ENCODE measurements at places on chromosomes 1 and 21.

GRCh38 chr1:212158912-212159796, 123.6 kb downstream of the DTL start:
- no peak for DNase-seq

GRCh38 chr1:155012776-155013602, 10.4 kb downstream of the ZBTB7B start:
- DNase-seq, result no peak

DNA sequence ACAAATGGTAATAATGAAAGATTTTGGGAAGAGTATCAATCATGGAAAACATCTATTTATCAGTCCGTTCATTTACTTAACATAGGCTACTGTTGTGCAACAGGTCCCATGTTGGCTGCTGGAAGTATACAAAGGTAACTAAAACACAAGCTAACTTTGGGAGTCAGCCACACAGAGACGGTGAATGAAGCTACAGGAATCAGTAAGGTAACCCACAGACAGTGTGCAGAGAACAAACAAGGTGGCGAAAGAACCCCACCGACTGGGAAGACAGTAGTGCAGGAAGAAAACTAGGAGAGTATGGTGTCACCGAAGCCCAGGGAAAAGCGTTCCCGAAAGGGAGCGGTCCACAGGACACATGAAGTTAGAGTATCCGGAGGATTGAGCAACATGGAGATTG, 342.3 kb downstream of the SMYD3 start:
- DNase-seq, result no peak

DNA sequence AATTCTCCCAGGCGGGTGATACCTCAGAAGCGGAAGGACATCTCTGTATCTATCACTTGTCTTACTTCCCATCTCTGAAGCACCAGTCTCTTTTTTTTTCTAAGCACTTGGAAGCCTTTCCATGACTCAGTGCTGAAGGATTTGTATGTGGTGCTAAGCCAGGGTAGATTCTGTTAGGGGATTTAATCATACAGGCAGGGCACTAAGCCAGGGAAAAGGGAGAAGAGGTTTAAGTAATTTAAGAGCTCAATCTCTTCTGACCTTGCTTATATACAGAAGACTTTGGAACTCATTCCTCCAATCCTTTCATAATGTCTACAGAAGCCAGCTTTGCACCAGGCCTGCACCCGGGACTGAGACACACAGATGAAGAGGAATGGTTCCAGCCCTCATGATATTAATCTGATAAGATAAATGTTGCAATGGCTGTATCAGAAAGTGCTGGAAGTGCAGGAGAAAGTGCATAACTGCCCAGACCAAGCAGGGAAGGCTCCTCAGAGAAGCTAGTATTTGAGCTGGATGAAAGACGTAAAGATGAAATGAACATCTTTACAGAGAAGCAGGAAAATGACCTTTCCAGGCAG, 11.0 kb downstream of the FAM163A start:
- DNase-seq, result peak; percentile 76

GRCh38 chr1:117708323-117709248, 102.7 kb downstream of the TENT5C start:
- DNase-seq, result no peak

DNA sequence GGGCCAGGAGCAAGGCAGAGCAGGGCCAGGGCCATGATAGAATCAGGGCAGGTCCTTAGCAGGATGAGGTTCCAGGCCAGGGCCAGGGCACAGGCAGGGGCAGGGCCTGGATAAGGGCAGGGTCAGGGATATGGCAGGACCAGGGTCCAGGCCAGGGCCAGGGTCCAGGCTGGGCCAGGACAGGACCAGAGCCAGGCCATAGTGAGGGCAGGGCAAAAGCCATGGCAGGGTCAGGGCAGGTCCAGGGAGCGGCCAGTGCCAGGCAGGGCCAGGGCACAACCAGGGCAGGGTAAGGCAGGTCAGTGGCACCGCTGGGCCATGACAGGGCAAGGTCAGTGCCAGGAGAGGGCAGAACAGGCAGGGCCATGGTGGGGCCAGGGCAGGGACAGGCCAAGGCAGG, 152.2 kb downstream of the LIPI start:
- DNase-seq, result no peak

- DNase-seq, result no peak
Measured at GRCh38 chr1:232969799-232970198, 19.4 kb downstream of the NTPCR start.

DNA sequence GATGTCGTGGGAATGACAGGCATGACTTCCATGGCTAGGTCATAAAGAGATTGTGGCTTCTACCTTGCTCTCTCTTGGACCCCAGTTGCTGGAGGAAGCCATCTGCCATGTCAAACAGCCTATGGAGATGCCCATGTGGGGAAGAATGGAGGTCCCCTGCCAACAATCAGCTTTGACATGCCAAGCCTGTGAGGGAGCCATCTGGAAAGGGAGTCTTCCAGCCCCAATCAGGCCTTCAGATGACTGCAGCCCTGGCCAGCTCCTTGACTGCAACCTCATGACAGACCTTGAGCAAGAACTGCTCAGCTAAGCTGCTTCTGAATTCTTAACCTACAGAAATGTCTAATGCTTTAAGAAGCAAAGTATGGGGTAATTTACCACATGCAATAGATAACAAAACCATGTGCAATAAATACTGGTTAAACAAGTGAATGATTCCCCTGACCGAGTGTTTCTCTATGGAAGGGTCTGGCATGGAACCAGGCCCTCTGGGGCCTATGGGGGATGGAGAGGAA, 187.1 kb downstream of the HIVEP3 start:
- no peak for DNase-seq

- DNase-seq, result no peak
Measured at GRCh38 chr1:188314557-188315137, 1485.9 kb downstream of the PLA2G4A start.

DNA sequence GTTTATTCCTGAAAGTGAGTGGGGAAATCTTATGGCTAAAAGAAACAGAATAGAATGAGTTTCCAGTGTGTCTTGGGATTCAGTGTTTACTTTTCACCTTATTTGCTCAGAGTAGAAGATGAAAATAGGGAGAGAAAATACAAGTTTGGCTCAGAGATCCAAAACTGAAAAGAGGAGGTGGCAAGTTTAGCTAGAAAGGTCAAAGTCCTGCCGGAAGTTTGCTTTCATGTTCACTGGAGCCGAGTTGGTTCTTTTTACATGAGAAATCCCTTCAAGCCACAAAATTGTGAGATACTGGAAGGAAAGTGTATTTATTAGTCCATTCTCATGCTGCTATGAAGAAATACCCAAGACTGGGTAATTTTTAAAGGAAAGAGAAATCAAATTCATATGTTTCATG, 604.6 kb downstream of the MRPL39 start:
- no peak for DNase-seq

GRCh38 chr1:227489572-227489971, 73.8 kb upstream of the ZNF678 start:
- DNase-seq, result no peak

GRCh38 chr1:203512848-203513584, 19.1 kb downstream of the OPTC start:
- peak; percentile 89 for DNase-seq

- no peak for DNase-seq
Measured at GRCh38 chr1:25871704-25872494, 3.6 kb downstream of the PAQR7 start.

- DNase-seq, result no peak
Measured at GRCh38 chr1:202159534-202160371, 649 bp downstream of the PTPN7 start.

DNA sequence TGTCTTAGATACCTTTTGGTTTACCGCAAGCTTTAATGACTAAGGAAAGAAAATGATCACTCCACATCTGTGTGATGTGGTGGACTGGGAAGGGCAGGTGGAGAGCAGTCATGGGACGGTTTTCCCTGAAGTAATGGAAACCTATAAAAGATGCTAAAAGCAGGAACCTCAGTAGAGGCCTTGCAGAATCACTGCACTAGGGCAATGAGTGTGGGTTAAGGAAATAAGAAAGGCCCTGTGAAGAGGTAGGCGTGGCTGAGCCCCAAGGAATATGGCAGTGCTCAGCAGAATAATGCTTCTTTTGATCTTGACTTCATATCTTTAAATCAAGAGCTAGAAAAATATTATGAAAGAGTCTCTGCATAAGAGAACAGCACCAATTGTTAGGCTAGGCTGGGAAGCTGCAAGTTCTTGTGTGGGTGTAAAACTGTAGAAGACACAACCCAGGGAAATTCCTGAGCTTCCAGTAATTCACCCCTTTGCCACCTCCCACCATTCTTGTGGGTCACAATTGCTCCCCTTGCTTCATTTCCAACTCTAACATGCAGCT, 49.9 kb downstream of the CLCA4 start:
- DNase-seq, result no peak

GRCh38 chr1:111463029-111463683, 10.6 kb upstream of the C1orf162 start:
- DNase-seq, result no peak

- DNase-seq, result no peak
Measured at GRCh38 chr1:223364685-223365382, 858 bp upstream of the SUSD4 start.

DNA sequence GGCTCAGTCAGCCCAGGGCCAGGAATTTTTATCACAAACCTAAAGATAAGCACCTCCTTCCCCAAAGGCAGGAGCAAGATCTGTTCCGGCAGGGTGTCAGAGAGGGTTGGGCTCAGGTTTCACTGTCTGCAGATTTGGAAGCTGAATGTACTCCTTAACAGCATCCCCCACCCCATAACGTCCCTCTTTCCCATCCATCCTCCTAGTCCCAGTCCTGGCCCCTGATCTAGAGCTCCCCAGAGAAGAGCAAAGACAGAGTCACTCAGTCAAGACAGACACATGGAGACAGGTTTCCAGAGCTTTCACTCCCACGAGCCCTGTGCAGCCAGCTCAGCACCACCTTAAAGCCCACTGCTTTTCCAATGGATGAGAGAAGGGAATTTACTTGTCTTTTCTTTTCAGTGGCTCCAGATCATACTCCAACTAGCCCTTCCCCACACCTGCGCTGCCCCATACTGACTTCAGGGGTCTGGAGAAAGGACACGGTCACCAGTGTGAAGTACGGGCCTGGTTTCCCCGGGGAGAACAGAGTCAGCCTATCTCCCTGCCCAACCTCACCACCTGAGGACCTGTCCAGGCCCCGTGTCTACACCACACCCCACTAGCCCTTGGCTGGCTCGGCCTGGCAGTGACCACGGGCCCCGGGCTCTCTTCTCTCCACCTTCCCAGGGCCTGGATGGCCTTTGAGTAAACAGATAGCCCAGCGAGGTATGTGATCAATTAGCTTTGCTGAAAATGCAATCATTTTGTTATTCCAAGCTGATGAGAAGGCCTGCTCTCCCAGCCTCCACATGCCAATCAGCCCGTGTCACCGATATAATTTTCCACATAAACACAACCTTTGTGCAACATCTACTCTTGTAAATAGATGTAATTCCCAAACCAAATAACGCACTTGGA, 249.1 kb downstream of the FOXD2 start:
- DNase-seq, result no peak

GRCh38 chr1:89659322-89660081, 26.6 kb downstream of the LRRC8C start:
- DNase-seq, result no peak

DNA sequence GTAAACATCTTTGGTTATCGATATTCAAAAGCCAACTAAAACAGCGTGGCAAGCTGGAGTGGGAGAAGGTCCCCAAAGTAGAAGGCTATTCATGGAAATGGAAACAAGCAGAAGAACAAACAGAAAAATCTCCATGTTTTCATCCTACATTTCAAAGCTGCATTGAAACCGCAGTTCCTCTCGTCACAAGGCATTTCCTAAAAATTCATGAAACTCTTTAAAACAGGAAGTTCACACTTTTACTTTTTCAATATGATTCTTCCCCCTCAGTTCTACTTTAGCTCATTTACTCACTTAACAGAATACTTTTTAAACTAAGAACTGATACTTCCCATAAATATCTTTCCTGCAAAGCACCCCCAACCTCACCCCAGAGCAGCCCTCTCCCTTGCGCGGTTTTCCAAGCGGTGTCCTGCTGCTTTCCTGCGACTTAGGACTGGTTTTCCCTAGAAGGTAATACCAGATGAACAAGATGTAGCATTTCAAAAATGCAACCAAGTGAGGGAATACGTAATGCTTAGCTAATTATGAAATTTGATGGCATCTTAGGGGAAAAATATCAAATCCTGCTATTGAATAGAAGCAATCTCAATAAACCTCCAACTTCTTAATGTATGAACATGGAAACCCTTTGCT, 228.3 kb upstream of the PKN2 start:
- DNase-seq, result no peak

GRCh38 chr1:20147846-20148570, 8.9 kb downstream of the PLA2G2F start:
- DNase-seq, result no peak

- DNase-seq, result no peak
Measured at GRCh38 chr1:226644541-226645176, 94.4 kb downstream of the ITPKB start.

DNA sequence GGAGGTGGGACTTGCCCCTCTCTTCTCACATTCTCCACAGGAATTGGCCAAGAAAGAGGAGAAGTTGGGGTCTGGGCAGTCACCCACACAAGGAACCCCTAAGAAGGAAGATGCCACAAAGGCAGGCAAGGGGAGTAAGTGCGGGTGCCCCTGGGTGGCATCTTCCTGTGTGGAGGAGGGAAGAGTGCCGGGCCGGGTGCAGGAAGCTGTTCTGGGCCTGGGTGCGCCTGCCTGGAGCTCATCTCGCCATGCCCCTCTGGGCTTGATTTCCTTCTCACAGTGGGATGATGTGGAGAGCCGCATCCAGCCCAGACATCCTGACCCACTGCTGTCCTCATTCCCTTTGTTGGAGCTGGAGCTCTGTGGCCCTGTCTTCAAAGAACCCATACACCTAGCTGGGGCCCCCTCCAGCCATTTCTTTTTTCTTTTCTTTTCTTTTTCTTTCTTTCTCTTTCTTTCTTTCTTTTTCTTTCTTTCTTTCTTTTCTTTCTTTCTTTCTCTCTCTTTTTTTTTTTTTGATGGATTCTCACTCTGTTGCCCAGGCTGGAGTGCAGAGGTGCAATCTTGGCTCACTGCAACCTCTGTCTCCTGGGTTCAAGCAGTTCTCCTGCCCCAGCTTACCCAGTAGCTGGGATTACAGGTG, 9.3 kb downstream of the LRRC71 start:
- no peak for DNase-seq

DNA sequence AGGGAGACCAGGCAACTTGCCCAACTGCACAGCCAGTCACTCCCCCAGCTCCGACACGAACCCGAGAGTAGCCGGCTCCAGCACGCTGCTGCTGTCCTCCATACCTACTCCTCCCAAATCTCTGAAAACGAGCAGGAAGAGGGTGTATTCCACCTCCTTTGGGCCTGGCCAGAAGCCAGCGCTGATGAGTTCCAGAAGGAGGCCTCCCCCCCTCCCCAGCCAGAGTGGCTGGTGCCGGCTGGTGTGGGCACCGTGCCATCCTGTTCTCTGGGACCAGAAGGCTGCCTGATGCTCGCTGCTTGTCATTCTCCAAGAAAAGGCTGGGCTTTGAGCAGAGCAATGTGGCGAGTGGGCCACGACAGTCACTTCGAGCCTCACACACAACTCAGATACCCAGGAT, 22.2 kb downstream of the KCNN3 start:
- no peak for DNase-seq

DNA sequence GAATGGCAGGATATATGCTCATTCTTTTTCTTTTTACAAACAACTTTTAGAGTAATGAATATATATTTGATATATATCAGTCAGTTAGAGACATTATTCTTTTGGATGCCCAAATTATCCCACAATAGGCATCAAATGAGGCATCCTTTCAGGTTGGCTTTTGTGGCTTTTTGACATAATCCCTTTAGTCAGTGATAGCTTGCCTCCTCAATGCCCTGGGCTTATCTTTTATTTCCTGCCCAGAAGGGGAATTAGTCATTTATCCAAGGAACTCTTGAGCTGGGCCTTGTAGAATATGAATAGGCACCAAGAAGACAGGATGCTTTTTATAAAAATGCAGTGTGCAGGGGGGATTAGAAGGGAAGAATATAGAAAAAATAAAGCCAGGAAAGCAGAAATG, 22.2 kb downstream of the EPHX4 start:
- no peak for DNase-seq

GRCh38 chr1:104991702-104992101, 1242.0 kb downstream of the AMY1C start:
- no peak for DNase-seq
